ENCODE measurements at places on chromosomes 1 and 21. TPM values are rescaled to one million over a fixed set of nuclear protein-coding genes. Genes with fewer than 3 reads are reported as not detected.
A peak's percentile ranks its signal among the peaks of the same experiment; 100 is the strongest.

DNA sequence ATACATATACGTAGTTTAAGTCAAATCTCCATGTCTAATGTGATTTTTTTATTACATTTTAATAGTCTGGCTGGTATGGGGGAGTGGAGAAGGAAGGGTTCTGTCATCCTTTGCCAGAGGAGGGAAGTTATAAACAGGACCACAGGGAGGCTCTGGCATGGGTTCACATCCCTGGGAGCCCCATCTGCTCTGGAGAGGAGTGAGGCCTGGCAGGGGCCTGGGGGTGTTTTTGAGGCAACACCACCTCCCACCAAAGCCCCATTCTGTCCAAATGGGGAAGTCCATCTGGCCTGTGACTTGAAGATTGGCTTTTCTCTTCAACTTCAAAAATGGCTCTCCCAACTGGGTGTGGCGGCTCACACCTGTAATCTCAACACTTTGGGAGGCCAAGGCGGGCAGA, 15.8 kb downstream of the DISP3 start:
- H3K4me3 ChIP-seq, result no peak overlapping the region
- H3K4me1 ChIP-seq, result no peaks in the 10 kb centered on the region
- H3K27me3 ChIP-seq, result no peaks in the 10 kb centered on the region
- no peak overlapping the region for H3K27ac ChIP-seq

DNA sequence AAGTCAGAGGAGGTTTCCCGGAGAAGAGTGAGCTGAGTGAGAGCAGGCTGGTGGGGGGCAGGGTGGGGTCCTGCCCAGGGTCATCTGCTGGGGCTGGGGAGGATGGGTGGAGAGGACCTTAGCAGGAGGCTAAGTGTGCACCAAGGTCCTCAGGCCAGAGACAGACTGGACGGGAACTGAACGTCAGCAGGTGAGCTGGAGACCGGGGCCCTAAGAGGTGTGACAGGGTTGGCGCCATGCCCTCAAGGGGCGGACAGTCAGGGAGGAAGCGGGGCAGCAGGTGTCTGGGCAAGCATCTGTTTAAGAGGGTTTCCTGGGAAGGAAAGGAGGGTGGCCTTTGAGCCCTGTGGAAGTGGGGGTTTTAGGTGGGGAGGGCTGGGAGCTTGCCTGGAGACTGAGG, 13.6 kb upstream of the PTPN7 start:
- no peak overlapping the region for H3K27ac ChIP-seq
- no peaks in the 10 kb centered on the region for H3K36me3 ChIP-seq
- no peaks in the 10 kb centered on the region for H3K4me1 ChIP-seq
- no peak overlapping the region for H3K4me3 ChIP-seq

GRCh38 chr1:2349806-2350205, 41.5 kb downstream of the MORN1 start:
- H3K4me1 ChIP-seq, result peaks cover 20% of the 10 kb centered on the region
- no peak overlapping the region for H3K4me3 ChIP-seq
- H3K27ac ChIP-seq, result no peak overlapping the region
- H3K36me3 ChIP-seq, result no peaks in the 10 kb centered on the region
- no peaks in the 10 kb centered on the region for H3K27me3 ChIP-seq
- DNase-seq, result no peak

The SPATA45 gene
- total RNA-seq, result not detected

The HFM1 gene
- 1.4 TPM for total RNA-seq

The KCNQ4 gene
- 11.5 TPM for total RNA-seq

GRCh38 chr1:61520401-61520800, 204.5 kb downstream of the TM2D1 start:
- H3K4me1 ChIP-seq, result peaks cover 3% of the 10 kb centered on the region
- H3K36me3 ChIP-seq, result no peaks in the 10 kb centered on the region
- no peaks in the 10 kb centered on the region for H3K27me3 ChIP-seq
- no peak overlapping the region for H3K27ac ChIP-seq
- no peak overlapping the region for H3K4me3 ChIP-seq

DNA sequence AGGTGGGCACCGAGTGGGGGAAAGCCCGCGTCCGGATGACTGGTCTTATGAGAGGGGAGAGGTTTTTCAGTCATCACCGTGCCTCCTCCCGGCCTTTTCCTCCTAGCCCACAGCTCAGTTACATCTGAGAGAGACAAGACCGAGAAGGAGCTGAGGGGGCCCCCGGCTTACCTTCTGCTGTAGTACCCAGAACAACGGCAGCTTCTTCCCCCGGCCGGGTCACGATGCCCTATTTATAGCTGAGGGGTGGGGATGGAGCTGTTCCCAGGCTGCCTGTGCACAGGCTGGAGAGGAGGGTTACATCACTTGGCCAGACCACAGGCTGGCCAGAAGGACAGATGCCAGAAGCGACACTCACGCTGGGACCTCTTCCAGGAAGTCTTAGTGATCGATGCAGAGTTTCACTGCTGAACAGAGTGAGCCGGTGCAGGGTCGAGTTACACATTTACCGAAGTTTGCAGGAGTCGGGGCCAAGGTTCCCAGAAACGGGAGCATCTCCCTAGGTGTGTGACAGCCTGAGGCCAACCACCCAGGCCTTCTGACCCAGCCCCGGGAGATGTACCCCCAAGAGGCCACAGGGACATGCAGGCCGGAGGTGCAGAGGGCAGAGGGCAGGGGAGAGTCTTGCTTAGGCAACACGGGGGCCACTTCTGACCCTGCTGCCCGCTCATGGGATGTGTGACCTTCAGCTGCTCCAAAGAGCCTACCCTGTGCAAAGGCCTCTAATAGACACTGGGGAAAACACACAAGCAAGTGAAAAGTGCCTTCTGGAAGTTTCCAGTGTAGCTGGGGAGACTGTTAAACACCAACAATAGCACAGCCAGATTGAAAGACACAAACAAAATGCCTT, at the start of gene AGT:
TSS of gene AGT (minus strand) at position 208 of the 850 bp plus-strand sequence. CDS start 3,299 bp downstream, outside the sequence.
- H3K27me3 ChIP-seq, result no peaks in the 10 kb centered on the region
- no peak within 1 kb of the TSS for H3K27ac ChIP-seq
- H3K4me3 ChIP-seq, result peak within 1 kb of the TSS; percentile 59

GRCh38 chr1:5933676-5934057, 58.6 kb downstream of the NPHP4 start:
- peaks cover 10% of the 10 kb centered on the region for H3K4me1 ChIP-seq
- no peak overlapping the region for H3K27ac ChIP-seq
- peaks cover 2% of the 10 kb centered on the region for H3K36me3 ChIP-seq
- no peak for DNase-seq

DNA sequence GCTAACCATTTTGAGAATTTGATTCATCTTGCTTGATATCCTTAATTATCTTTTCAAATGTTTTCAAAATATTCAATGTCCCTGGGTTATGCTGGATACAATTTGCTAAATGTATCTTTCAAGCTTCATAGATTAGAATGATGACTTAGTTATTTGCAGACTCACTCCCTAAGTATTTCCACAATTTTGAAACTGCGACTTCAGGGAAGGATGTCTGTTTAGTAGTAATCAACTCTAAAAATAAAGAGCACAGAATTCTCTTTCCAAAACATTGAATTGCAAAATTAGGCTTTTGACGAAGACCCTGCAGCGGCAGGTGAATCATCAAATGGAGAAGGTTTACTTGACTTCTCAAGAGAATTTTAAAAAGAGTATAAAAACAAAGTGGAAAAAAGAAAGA, 14.2 kb downstream of the RGS1 start:
- DNase-seq, result no peak
- H3K4me3 ChIP-seq, result no peak overlapping the region
- H3K36me3 ChIP-seq, result no peaks in the 10 kb centered on the region
- H3K27me3 ChIP-seq, result no peaks in the 10 kb centered on the region

DNA sequence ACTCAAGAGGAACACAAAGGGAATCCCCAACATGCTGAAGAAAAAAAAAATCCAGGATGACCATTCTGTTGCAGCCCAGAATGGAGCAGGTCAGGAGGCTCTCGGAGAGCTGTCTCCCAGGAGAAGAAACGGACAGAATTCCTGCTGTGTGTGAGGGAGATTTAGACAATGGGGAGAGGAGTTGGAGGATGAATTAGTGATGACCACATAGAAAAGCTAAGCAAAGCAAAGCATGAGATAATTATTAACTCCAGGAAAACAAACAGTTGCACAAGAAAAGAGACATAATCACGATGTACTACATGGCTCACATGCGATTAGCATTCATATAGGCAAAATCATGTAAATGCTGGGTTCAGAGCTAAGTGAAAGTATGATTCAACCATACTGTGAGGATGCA, 61.1 kb upstream of the SMYD2 start:
- no peaks in the 10 kb centered on the region for H3K4me1 ChIP-seq
- no peak overlapping the region for H3K4me3 ChIP-seq
- DNase-seq, result no peak
- no peaks in the 10 kb centered on the region for H3K27me3 ChIP-seq
- H3K36me3 ChIP-seq, result no peaks in the 10 kb centered on the region

GRCh38 chr1:41618066-41618825, 133.8 kb upstream of the EDN2 start:
- H3K36me3 ChIP-seq, result no peaks in the 10 kb centered on the region
- H3K4me3 ChIP-seq, result no peak overlapping the region
- DNase-seq, result no peak
- no peaks in the 10 kb centered on the region for H3K27me3 ChIP-seq
- no peak overlapping the region for H3K27ac ChIP-seq

DNA sequence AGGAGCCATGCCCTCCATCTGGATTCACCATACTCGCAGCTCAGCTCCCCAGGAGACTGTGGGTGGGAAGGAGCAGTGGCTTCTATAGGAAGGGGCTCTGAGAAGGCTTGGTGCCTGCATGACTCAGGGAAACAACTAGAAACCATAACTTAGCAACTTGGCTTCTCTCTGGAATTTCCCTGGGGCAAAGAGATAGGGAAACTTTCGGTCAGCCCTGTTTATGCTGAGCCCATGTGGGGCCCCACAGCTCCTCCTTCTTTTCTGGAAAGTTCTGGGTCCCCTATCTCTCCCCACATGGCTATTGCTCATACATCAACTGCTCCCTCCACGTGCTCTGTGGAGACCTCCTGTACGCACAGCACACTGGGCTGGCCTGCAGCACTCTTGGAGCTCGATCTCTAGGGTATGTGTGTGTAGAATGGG, 39.3 kb downstream of the PLEKHA6 start:
- H3K27me3 ChIP-seq, result no peaks in the 10 kb centered on the region
- no peaks in the 10 kb centered on the region for H3K4me1 ChIP-seq
- no peak overlapping the region for H3K4me3 ChIP-seq
- no peak overlapping the region for H3K27ac ChIP-seq
- no peaks in the 10 kb centered on the region for H3K36me3 ChIP-seq

DNA sequence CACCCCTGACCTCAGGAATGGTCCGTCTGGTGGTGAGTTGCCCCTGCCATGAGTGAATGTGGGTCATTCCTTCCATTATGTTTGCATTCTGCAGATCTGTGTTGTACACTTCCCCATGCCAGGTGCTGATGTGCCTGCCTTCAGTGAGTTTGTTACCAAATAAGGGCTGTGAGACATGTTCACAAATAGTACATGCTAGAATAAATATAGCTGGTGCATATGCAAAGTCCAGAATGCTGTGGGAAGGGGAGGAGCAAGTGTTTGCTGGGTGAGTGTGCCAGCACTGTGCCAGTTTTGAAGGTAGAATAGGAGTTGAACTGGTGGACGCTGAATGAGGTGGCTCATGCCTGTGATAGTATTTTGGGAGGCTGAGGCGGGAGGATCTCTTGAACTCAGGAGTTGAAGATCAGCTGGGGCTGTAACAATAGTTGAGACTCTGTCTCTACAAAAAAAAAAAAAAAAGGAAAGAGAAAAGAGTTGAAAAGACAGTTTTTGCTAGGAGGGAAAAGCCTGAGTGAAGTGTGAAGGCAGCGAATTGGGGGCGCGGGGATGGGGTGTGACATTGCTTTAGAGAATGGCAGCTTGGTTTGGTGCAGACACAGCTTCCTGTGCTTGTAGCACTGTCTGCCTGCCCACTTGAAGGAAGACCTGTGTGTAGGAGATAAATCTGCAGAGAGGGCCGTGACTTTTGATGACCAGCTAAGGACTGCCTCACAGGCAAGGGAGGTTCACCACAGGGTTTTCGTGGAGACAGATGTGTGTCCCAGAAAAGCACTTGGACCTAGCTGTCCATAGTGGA, 61.1 kb downstream of the LGR6 start:
- H3K4me1 ChIP-seq, result peaks cover 7% of the 10 kb centered on the region
- peaks cover under 1% of the 10 kb centered on the region for H3K36me3 ChIP-seq
- peak overlapping the region; percentile 27 for H3K27ac ChIP-seq
- H3K27me3 ChIP-seq, result no peaks in the 10 kb centered on the region
- H3K4me3 ChIP-seq, result peak overlapping the region; percentile 19
- DNase-seq, result no peak

GRCh38 chr1:224523676-224524075, 89.1 kb upstream of the WDR26 start:
- no peak overlapping the region for H3K27ac ChIP-seq
- no peaks in the 10 kb centered on the region for H3K4me1 ChIP-seq
- no peak for DNase-seq
- H3K36me3 ChIP-seq, result no peaks in the 10 kb centered on the region
- H3K27me3 ChIP-seq, result no peaks in the 10 kb centered on the region

The NEXN gene
- 120 TPM for total RNA-seq

Data from thoracic aorta (tissue), 2 donors.